ENCODE measurements at places on chromosomes 11 and 22.
A peak's percentile ranks its signal among the peaks of the same experiment; 100 is the strongest.

- DNase-seq, result no peak
These were observed 13.6 kb upstream of the SLC25A18 start for GRCh38 chr22:17549655-17550054.

DNA sequence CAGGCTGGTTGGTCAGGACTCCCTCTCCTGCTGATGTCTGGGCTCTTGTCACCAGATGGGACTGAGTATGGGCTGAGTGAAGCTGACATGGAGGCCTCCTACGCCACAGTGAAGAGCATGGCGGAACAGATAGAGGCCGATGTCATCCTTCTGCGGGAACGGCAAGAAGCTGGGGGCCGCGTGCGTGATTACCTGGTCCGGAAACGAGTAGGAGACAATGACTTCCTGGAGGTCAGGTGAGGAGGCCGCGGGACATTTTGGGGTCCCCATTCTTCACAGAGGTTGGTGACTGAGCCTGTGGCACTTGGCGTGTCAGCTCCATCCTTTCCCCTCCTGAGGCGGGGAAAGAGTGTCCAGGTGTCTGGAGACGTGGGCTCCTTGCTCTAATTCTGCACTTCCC lies 10.1 kb downstream of the GTPBP1 start:
- DNase-seq, result no peak

DNA sequence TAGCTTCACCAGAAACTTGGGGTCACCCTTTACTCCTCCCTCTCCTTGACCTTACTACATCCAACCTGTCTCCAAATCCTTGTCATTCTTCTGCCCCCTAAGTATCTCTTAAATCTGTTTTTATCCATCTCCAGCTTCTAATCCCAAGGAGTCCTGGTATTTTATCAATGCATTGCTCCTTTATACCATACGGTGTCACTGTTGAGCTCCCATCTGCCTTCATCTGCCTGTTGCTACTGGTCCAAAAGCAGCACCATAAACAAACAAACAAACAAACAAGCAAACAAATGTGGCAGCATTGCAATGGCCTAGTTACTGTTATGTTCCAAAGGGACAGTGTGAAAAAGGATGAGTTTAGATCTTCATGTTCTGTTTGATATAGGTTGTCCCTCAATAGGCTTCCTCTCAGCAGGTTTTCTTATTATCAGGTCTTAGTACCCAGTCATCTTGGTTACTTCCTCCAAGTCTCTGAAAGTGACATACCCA lies 34.2 kb downstream of the DNHD1 start:
- peak; percentile 77 for DNase-seq

DNA sequence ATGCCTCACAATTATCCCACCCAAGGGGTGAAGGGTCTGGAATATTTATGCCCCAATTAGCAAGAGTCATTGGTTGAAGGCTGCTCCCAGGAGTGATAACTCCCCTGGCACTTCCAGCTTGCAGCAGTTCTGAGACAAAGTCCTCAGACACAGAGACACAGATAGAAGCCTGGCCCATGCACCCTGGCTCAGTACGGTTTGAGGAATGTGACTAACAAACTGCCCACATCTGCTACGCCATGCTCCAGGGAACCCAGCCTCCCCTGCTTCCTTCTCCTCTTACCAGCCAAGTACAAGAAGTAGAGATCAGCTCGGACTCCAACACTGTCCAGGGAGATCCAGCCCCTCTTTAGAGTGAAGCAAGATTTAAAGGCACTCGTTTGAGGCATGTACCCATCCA lies 48.5 kb upstream of the BMAL1 start:
- DNase-seq, result peak; percentile 60

All from GM03348 (cell line).